ENCODE measurements at places on chromosomes 16 and 17.

DNA sequence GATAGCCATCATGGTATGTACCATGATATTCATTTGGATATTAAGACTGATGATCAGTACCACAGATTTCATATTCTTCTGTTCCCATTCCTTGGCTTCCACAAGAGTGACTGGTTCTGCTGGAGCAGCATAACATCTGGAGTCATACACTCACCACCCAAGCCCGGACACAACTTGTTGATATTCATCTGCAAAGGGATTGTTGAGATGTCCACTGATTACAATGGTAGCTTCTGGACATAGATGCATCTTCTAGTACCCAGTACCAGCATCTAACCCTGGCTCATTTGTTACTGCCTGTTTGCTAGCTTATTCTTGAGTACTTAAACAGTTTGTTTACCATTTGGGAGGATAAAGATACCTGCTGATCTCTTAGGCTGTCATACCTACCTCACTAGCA is 235.7 kb upstream of the AXIN2 start:
- no peak for DNase-seq

GRCh38 chr17:37789771-37790541 is 45.1 kb upstream of the HNF1B start:
- no peak for DNase-seq

DNA sequence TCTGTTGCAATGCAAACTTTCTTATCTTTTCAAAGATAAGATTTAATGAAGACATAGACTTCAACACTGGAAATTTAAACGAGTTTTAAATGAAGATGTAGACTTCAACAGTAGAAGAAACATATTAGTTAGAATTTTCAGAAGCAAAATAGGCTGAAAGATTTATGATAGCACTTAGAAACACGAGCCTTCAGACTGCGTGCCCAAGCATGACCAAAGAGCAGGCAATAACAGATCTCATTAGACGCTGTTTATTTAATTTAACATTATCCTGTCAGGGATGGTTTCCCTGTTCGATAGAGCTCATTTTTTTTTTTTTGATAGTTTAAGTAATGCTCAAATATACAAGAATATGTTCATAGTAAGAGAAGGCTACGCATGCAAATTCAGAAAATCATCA is 604.7 kb upstream of the SOX9 start:
- no peak for DNase-seq

GRCh38 chr16:70588565-70588964 is 57.8 kb upstream of the IL34 start:
- no peak for DNase-seq

DNA sequence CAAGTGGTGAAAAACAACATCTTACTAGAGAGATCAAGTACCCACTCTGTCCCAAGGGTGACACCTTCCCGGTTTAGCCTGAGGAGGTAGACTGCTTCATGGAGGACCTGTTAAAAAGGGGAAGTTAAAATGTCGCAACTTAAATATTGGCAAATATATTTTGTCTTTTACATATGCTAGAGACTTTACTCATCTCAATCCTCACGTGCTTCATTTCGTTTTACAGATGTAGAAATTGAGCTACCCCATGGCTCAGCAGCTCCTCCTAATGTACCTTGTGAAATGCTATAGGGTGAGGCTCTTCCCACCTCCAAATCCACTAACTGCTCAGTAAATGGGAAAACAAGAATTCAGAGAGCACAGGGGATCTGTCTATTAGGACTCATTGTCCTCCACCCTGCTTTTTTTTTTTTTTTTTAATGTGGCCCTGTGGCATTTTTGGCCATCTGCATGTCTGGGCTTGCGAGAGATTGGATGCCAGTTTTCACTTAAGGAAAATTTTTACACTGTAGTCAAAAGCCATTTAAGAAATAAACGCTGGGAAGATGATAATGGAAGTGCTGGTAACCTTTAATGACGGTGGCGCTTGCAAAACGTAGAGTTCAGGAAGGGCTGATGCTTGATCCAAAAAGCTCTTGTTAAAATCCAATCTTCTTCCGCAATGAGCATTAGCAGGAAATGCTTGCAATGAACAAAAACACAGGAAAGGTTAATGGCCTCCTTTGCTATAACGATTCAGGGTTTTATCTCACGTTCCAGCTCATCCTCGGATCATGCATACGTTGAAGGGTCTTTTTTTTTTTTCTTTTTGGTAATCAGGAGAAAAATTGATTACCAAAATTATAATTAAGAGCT is 39.8 kb downstream of the HSBP1 start:
- DNase-seq: no peak

- no peak for DNase-seq
These were observed 16.5 kb downstream of the DBNDD1 start for GRCh38 chr16:90002759-90003158.

DNA sequence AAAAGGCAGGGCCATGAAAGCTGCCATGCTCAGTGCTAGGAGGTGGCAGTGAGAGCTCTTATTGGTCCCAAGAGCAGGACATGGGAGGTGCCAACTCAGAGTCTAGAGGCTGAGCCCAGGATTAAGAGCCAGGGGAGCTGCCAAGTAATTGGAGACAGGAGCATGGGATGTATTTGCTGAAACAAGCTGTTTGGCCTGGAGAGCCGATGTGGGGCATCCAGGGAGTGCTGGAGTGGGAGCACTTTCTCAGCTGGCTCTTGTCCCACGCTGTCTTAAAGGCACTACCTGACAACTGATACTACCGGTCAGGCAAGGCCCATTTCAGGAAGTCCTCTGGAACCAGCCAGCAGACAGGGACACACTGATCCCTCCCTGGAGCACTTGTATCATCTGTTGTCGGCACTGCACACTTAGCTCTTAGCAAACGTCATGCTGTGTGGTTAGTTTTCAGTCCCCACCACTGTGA is 19.3 kb downstream of the ANKFN1 start:
- DNase-seq: no peak

DNA sequence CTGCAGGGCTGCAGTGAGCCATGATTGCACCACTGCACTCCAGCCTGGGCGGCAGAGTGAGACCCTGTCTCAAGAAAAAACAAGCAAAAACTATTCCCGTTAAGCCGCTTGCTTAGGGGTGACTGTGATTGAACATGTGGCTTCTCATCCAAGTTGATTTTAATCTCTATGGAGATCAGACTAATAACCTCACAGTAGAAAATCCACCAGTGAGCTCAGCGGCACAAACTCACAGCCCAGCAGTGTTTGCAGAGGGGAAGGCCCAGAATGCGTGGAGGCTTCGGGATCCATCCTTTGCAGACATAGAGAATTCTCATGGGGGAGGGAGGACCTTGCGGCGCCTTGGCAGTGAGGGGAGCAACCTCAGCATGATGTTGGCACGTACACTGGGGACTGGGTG is 7.4 kb downstream of the BANP start:
- no peak for DNase-seq
